Stimulated activated CD8-positive, alpha-beta memory T cell treated with anti-CD3 and anti-CD28 coated beads, Interleukin-15, amount 100 ng/mL, for 24 hours (primary cell): ENCODE measurements at places on chromosomes 3 and 15.

DNA sequence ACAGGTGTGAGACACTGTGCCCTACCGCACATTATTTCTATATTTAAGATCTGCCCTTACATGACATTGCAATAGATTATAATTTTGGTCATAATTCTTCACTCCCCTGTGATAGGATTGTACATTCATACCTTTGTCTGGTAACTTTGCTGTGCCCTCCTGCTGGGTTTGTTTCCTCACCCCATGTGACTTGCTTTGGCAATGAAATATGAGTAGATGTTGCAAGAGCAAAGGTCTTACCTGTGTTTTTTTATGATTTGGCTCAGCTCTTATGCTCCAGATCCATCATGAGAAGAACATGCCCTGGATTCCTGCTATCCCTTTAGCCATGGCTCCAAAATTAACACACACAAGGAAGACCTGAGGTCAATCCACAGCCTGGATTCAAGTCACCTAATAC, 137.7 kb upstream of the EOMES start:
- no peak for DNase-seq

- no peak for DNase-seq
Observed at GRCh38 chr3:154584041-154584440, 154.1 kb upstream of the GPR149 start.

DNA sequence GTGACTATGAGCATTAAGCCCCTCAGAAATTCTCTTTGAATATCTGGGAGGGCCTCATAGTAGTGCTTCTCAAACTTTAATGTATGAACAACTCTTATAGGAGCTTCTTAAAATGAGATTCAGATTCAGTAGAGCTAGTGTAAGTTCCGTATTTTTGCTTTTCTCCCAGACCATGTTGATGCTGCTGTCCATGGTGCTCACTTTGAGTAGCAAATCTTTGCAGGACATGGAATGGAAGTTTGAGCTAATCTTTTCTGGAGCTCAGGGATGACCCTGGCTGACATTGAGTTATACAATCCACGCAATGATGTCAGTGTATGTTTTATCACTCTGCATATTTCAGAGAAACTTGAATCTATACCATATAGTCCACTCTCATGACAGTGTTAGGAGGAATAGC, 134.2 kb downstream of the OTOL1 start:
- DNase-seq: no peak

DNA sequence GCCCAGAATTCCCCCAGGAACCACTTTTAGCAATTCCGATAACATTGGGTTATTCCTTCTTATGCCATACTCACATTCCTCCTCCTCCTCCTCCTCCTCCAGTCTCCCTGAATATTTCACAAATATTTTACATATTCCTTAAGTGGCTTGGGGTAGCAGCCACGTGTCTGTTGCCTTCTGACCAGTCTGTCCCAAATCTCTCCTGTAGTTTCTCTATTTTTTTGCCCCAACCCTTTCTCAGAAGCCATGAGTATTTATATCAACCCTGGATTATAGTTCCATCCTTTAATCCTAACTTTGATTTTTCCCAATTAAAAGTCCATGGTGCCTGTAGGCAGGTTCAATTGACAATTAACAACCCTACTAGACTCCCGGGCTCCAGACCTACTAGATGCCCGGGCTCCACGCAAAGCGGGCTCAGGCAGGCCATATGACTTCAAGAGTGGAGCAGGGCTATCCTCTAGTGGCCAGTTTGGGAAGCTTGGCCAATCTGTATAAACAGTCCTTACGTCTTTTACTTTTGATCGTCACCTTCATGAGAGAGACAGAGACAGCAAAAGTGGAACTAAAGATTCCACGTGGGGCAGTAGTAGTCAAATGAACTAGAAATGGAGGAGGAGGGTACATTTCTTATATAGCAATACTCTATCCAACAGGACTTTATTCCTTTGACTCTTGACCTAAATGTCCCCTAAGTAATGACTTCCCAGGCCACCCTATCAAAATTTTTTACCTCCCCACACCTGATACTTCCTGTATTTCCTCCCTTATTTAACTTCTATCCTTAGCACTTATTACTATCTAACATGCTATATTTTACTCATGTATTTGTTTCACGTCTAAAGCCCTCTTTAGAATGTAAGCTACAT, 69.7 kb downstream of the USF3 start:
- DNase-seq: no peak

GRCh38 chr15:39582977-39583595, 2.2 kb downstream of the THBS1 start:
- no peak for DNase-seq
